ENCODE measurements at places on chromosomes 2 and 18.

DNA sequence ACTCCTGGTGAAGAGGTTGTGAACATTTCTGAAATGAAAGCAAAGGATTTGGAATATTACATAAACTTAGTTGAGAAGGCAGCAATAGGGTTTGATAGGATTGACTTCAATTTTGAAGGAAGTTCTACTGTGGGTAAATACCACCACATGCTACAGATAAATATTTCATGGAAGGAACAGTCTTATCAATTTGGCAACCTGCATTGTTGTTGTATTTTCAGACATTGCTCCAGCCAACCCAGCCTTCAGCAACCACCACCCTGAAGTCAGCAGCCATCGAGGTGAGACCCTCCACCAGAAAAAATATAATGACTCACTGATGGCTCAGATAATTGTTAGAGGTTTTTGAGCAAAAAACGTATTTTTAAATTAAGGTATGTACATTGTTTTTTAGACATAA, 10.0 kb downstream of the RDH14 start:
- no peak for DNase-seq

- no peak for DNase-seq
Observed at GRCh38 chr18:7207366-7207915, 23.4 kb upstream of the LRRC30 start.

DNA sequence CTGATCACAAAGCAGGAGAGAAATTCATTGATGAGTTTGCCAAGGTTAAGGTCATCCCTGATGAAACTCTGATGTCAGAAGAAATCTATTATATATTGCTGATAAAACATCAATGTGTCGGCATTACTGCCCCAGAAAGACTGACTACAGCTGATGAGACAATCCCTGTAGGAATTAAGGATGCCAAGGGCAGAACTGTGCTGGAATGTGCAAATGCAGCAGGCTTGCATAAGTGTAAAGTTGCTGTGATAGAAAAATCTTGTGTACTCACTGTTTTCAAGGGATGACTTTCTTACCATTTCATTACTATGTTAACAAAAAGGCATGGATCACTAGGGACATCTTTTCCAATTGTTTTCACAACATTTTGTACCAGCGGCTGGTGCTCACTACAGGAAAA, 19.7 kb upstream of the MARCO start:
- DNase-seq, result no peak

GRCh38 chr2:241844066-241844728, 14.5 kb downstream of the PDCD1 start:
- peak; percentile 83 for DNase-seq

DNA sequence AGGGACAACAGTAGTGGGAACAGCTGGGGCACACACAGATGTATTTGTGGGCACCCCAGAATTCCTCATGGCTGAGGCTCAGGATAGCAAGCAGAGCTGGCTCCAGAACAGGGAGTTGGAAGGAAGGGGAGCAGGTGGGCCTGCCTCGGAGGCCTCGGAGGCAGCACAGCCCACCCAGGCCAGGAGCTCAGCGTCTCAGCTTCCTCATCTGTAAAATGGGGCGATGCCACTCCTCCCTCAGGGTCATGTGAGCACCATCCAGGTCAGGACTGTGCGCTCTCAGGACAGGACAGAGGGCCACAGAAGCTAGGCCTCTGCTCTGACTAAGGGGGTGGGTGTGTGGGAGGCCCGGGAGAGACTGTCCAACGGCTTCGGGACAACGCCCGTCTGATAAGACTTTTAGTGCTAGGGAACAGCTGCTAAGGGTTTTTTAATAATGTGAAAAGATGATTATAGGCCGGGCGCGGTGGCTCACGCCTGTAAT, 106.2 kb downstream of the HDAC4 start:
- DNase-seq, result no peak

GRCh38 chr18:7844017-7844416, 276.9 kb downstream of the PTPRM start:
- DNase-seq, result no peak

DNA sequence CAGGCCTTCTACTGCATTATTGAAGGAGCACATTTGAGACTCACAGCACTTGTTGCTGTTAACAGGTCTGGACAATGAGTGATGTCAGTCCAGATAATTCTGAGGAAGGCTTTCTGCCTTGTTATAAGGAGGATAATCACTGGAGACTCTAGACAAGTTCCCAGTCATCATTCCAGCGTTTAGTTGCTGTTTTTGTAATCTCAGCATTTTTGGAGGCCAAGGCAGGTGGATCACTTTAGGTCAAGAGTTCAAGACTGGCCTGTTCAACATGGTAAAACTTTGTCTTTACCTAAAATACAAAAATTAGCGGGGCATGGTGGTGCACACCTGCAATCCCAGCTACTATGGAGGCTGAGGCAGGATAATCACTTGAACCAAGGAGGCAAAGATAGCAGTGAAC, 39.6 kb upstream of the TRIM43B start:
- no peak for DNase-seq

GRCh38 chr2:129103936-129104878, 785.5 kb upstream of the HS6ST1 start:
- no peak for DNase-seq

DNA sequence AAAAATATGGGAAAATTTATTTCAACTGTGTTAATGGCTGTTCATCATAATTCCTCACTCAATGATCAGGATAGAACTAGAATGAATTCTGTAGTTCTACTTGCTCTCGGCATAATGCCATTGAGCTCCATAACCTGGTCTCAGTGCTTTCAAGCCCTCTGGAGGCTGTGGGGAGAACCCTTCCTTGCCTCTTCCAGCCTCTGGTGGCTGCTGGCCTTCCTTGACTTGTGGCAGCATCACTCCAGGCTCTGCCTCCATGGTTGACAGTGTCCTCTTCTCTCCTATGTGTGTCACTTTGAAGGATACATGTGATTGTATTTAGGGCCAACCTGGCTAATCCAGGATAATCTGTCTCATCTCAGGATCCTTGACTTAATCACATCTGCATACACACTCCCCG, 26.9 kb upstream of the CABYR start:
- no peak for DNase-seq

- no peak for DNase-seq
Observed at GRCh38 chr2:180823546-180824141, 156.8 kb upstream of the UBE2E3 start.

- no peak for DNase-seq
Observed at GRCh38 chr2:11556101-11556806, 22.4 kb downstream of the GREB1 start.

GRCh38 chr2:207770602-207771404, 1.1 kb upstream of the FZD5 start:
- DNase-seq, result no peak

DNA sequence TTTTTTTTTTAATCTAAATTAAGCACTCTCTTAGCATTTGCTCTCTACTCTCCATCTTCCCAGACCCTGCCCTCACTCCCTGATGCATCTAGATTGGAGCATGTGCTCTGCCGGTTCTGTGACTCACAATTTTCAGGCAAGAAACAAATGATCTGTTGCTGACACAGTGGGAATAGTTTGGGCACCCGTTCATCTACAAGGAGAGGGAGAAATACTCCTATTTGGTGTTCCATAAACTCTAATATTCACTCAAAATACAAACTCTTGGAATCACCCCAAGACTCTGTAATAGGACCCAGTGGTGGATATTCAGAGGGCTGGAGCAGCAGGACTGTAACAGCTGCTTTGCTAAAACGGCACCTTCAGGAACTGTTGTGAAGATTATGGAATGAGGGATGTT, 37.1 kb upstream of the LINC00305 start:
- DNase-seq, result no peak

DNA sequence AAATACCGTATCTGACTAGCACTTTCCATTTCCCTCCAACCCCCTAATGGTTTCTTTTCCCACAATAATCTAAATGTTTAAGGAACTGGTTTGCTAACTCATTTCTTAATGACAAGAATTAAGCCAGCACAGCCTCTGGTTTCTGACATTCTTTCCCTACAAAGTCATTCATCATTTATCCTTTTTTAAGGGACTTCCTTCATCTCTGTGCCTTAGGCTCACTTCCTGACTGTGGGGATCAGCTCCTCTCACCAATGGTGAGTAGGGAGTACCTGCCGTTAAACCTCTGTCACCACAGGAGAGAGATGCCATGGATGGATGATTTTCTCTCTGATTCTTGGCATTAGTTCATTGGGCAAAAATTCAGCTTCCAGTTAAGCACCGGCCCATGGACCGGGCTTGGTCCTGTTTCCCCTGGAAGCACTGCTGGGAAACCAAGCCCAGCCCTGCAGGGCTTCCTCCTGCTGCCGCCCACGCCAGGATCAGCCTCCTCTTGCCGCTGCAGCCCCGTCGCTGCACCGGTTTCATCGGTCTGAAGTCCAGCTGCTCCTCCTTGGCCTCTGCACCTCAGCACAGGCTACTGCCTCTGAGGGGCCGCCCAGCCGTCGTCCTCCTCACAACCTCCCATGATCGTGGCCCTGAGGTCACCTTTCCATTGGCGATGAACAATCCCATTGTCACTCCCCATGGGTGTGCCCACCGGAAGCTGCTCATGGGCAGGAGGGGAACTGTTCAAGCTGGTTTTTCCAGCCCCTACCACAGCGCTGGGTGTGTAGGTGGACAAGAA, 64.0 kb upstream of the ZNF516 start:
- no peak for DNase-seq

GRCh38 chr2:219611306-219611705, 13.6 kb downstream of the STK11IP start:
- no peak for DNase-seq

GRCh38 chr2:117199511-117199910, 615.0 kb upstream of the DDX18 start:
- DNase-seq, result no peak

DNA sequence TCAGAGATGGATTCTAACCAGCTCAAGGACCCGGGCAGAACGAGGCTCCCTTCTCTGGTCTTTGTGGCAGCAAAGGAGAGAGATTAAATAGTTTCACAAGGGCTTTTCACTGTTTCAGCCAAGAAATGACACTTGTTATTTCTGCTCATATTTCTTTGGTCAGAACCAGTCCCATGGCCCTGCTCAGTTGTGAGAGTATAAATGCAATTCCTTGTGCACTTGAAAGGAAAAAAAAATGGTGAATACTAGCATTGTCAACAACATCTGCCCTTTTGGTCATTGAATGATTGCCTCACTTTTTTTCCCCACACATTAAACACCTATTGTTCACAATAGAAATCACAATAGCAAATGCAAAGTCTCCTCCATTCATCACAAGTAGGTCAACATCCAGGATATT, 104.4 kb downstream of the RDH14 start:
- DNase-seq, result no peak

DNA sequence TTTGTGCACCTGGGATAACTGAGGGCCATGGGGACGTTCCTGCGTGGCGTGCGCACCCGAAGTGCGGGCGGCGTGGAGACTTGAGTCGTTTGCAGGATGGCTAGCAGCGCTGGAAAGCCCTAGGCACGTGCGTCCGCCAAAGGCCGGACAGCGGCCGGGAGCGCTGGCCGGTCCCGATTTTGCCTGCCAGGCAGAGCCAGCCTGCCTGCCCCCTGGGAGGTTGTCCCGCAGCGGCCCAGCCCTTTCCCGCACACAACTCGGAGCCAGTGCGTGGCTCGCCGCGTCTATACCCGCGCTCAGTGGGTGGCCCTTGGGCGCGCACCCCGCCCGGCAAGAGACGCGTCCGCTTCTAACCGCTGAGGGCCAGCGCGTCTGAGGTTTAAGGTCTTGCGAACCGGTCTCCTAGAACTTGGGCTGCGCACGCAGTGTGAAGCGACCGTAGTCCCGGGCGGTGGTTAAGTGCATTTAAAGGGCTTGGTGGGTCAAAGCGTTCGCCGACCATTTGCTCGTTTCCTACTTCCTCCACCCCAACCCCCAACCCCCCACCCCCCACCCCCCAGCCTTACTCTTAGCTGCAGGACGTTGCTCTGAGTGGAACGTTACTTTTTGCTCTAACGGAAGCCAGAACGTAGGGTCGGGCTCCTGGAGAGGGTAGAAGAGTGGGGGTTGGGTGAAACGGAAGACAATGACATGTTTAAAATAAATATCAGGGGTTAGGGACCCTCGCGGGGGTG, 627 bp downstream of the CDCA7 start:
- DNase-seq, result peak; percentile 68

DNA sequence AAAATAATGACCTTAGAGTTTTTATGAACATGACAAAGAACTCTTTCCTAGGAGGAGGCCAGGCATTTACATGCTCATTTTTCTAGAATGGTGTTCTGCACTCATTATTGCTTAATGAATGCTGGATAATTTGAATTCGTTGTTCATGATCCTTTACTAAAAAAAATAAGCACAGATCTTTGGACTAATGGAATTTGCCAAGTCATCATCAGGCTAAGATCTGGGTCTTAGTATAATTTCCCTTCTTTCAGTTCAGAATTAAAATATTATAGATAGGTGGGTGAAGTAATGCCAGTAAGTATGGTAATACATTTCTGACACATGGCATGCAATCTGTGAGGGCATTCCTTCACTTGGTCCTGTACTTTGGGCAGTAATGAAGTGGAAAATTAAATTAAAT, 143.8 kb upstream of the AQP4 start:
- no peak for DNase-seq

GRCh38 chr2:224134003-224134734, 95.1 kb upstream of the SERPINE2 start:
- no peak for DNase-seq

DNA sequence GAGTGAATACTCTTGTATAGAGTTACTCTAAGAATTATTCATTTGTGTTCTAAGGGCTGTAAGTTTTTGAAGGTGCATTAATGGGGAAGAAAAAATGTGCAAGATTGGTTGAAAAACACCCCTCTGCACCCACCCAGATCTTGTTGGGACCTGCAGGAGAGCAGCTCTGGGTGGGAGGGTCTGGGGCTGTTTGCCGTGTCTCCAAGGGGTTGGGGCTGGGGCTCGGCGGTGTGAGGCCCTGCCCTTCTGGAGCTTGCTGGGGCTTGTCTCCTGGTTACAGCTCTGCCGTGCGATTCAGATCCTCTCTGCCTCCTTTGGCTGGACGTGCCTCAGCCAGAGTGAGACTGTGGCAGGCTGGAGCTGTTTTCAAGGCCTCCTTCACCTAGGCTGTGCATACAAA, 26.1 kb downstream of the IGFBP2 start:
- no peak for DNase-seq

- no peak for DNase-seq
Observed at GRCh38 chr2:39265315-39265714, 21.5 kb upstream of the CDKL4 start.

GRCh38 chr2:112813280-112813966, 23.2 kb downstream of the IL1B start:
- DNase-seq, result no peak

DNA sequence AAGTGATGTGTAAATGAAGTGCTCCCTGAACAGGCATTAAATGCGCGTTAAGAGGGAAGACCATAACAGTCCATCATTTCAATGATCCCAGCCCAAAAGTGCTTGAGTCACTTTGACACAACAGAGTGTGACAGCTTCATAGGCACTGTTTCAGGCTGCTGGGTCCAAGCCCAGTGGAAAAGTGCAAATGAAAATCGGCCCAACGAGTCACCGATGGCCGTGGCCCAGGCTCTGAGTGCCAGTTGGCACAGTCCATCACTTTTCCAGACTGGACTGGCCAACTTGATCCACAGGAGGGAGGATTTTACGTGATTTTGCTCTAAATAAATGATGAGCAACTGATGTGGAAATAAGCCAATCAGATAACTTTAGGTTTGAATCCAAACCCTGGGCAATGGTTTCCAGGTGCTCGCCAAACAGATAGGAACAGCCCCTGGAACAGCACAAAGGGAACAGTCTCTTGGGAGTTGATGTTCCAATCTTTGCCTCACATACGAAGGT, 114.0 kb downstream of the SP3 start:
- DNase-seq, result no peak

Data from activated CD8-positive, alpha-beta T cell treated with anti-CD3 and anti-CD28 coated beads, Interleukin-2, amount 10 ng/mL, durations not matched to agents 7 days and 5 days (primary cell).